ENCODE measurements at places on chromosomes 1 and 21.

DNA sequence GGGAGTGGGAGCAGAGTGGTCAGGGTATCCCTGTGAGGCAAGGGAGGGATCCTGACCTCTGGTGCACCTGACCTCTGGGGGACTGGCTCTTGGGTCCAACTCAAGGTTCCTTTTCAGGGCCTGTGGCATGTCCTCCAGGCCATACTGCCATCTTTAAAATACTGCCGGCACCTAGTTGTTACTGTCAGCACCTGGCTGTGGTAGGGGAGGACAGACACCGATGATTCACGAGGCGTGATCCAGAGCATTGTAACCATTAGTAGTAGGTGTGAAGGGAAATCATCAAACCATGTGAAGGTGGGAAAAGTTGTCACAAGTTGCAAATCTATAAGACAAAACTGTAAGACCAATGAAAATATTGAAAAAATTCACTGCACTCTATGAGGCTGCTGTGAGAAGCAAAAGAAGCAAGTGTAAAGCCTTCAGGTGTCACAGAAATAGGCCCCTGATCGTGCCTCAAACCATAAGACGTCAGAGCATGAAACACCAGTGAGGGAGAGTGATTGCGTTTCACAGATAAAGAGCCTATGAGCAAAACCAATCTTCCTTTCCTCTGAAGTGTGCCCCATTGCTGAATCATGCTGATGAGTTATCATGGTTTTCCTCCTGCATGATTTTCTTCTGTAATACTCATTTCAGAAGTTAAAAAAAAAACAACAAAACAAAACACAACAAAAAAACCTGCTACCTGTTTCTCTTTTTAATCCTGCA lies 55.3 kb downstream of the CDC7 start:
- DNase-seq, result peak; percentile 85

GRCh38 chr1:46558141-46558963 lies 6.9 kb upstream of the KNCN start:
- DNase-seq, result no peak

GRCh38 chr1:175090780-175091179 lies 23.1 kb downstream of the TNN start:
- DNase-seq, result no peak

- no peak for DNase-seq
Measured at GRCh38 chr1:51738681-51739080, 121.8 kb downstream of the OSBPL9 start.

DNA sequence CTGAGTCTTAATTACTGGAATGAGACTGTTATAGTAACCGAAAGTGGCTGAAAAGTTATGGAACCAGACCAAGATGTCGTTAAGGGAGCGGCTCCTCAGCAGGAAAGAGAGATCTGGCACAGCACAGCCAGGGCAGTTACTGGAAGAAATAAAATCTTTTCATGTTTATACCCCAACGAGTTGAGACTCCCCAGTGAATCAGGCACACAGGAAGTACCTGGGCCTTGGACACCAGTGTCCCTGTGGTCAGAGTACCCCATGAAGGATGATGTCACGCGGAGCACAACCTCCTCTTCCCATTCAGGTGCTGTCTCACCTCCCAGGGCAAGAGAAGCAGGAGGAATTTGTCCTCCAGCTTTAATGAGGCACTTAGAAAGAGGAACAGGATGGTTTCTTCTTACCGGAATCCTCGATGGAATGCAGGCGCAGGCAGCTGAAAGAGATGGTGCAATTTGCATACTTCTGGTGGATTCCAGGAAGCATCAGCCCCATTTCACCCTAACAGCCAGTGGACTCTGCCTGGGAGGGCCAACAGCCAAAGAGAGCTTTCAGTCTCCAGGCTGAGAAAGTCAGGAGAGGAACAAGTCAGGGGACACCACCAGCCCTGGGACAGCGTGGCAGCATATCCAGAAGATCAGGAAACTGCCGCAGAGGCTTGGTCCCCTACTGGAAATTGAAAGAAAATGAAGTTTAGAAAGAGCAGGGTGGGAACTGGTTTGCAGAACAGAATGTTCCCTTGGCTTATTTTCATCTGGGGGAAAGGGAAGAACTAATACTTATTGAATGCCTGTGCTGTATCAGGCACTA lies 35.9 kb upstream of the CTTNBP2NL start:
- no peak for DNase-seq

DNA sequence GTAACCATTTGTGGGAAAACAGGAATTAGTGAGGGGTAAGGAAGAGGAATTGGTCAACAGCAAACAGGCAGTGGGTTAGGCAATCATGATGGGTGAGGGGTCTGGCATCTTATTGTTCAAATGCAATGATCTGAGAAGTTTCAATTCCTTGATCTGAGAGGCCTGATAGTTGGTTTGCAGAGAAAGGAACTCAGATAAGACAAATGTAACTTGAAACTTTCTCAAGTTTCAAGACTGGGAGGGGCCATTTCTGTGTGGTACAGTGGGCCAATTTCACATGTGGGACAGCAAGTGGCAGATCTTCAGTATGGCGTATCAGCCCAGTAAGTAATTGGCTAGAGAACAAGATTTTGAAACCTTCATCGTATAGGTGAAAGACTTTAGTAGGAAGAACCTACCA lies 102.5 kb downstream of the XPR1 start:
- no peak for DNase-seq

DNA sequence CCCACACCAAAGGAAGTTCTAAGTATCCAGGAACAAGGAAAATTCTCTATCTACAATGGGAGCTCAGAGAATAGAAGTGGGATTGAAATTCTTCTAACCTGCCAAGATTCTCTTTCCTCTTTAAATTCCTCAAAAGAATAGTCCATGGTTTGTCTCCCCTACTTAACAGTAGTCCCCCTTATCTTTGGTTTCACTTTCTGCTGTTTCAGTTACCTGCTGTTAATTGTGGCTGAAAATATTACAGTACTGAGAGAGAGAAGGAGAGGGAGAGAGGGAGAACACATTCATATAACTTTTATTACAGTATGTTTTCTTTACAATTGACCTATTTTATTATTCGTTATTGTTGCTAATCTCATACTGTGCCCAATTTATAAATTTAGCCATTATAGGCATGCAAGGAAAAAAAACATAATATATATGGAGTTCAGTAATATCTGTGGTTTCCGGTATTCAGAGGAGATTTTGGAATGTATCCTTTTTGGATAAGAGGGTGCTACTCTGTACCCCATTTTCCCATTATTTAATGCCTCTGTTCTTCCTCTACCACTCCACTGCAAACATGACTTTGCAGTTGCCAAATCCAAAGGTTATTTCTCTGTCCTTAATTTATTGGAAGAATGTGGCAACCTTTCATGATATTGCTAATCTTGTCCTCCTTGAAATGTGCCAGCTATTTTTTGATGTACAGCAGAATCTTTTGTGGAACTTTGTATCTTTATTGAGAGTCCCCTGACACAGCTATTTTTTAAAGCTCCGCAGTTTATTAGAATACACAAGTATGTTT lies 68.0 kb downstream of the USP25 start:
- no peak for DNase-seq

- DNase-seq, result no peak
Measured at GRCh38 chr1:174911606-174912005, 88.1 kb upstream of the CACYBP start.

DNA sequence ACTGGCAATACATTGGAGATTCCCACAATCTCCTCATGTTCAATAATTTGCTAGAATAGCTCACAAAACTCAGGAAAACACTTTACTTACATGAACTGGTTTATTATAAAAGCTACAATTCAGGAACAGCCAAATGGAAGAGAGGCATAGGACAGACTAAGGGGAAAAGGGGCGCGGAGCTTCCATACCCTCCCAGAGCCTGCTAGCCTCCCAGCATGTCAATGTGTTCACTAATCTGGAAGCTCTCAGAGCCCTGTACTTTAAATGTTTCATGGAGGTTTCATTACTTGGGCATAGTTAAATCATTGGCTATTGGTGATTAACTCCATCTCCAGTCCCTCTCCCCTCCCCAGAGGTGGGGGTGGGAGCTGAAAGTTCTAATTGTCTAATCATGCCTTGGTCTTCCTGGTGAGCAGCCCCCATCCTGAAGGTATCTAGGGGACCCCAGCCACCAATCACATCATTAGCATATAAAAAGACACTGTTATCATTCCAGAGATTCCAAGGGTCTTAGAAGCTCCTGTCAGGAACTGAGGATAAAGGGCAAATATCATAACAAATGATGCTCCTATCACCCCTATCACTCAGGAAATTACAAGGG lies 10.9 kb upstream of the DMRTB1 start:
- DNase-seq, result no peak

- DNase-seq, result no peak
Measured at GRCh38 chr21:42567214-42567555, 53.5 kb downstream of the SLC37A1 start.

- no peak for DNase-seq
Measured at GRCh38 chr1:175579956-175580750, 163.2 kb downstream of the TNR start.

GRCh38 chr1:60765204-60765603 lies 317.2 kb upstream of the NFIA start:
- no peak for DNase-seq

- DNase-seq, result no peak
Measured at GRCh38 chr1:32091591-32091990, 16.3 kb upstream of the KPNA6 start.

DNA sequence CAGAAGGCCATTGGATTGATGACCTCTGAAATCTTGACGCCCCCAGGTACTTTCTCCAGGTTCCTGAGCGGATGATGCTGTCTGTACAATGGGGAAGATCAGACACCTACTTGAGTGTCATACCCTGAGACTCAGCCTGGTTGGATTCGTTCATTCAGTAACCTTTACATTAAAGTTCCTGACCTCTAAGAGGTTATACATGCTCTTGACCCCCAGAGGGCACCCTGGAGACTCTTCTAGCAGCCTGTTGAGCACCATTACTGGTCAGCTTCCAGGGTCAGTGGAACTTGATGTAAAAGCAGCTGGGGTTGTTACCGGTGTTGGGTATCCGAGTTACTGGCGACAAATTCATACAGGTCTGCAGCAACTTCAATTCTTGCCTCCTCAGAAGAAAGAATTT lies 114.3 kb upstream of the ZNF678 start:
- DNase-seq, result peak; percentile 7

- peak; percentile 1 for DNase-seq
Measured at GRCh38 chr1:211381481-211382181, 55.0 kb downstream of the TRAF5 start.

DNA sequence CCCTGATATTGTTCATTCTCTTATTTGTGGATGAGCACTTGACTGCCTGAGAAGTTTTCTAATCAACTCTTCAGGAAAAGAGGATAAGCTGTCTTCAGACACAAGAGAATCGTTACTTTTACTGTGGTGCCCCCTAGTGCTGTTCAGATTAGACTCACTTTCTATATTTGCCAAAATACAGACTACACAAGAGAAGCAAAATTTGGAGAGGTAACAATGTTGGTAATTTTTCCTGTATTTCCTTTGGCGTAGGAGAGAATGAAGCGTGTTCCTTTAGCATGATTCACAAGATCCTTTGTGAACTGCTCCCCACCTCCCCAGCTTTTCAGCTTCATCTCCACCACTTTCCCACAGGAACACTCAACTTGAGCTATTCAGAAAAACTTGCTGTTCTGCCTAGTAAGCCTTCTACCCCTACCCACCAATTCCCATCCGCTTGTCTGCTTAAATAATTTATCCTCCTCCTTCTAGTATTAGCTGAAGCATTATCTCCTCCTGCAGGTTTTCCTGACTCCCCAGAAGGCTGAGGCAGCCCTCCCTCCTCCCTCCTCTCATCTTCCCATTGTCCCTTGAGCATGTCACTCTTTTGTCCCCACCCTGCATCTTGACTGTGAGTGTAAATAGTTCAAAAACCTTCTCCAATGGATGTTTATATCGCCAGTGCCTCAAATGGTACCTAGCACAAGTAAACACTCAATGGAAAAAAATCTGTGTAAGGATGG lies 4.5 kb downstream of the TNFSF4 start:
- no peak for DNase-seq

Data from CD4-positive, alpha-beta memory T cell (primary cell).